ENCODE measurements at places on chromosomes 5 and 9. TPM values are rescaled to one million over a fixed set of nuclear protein-coding genes. Genes with fewer than 3 reads are reported as not detected.

DNA sequence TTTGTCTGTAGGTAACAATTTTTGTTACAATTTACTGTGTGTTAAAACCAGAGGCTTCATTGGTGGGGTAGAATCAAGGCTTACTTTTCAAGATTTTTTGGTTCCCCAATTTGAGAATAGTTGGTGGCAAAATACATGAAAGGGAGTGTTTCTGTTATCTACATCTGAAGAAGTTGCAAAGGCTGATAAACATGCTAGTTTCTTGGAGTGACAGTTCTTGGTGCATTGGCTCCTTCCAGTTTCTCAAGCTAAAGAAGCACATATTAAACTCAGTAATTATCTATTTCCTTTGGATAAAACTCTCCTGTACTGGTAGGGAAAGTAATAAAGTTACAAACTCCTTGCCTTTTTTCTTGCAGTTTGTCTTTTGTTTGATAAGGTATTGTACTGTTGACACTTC lies 5.9 kb downstream of the MACIR start:
- H3K27ac ChIP-seq: no peak overlapping the region
- no peak for DNase-seq
- peaks cover 2% of the 10 kb centered on the region for H3K4me1 ChIP-seq
- H3K36me3 ChIP-seq: no peaks in the 10 kb centered on the region
- no peak overlapping the region for H3K4me3 ChIP-seq

DNA sequence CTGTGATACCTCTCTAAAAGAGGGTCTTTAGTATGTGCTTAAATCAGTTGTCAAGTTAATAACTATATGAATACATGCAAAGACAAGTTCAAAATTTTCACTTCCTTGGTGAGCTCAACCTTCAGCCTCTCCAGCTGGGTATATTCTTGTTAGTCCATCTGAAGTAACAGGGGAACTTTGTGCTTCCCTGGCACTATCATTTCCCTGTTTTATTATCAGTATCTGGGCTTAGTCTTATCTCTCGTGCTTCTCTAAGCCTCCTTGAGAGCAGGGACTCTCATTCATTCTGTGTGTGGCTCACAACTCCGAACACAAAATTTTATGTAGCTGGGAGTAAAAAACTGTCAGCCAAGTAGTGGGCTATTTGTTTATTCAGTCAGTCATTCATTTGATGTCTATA lies 175.9 kb upstream of the MAP3K1 start:
- H3K27ac ChIP-seq: no peak overlapping the region
- H3K27me3 ChIP-seq: no peaks in the 10 kb centered on the region
- H3K36me3 ChIP-seq: no peaks in the 10 kb centered on the region
- no peaks in the 10 kb centered on the region for H3K4me1 ChIP-seq
- DNase-seq: no peak

The ITGA1 gene
- total RNA-seq: 12.6 TPM

The SAPCD2 gene
- total RNA-seq: 0.26 TPM

The RALGDS gene
- 23.6 TPM for total RNA-seq

The SLC28A3 gene
- total RNA-seq: under 0.01 TPM

- peaks cover 8% of the 10 kb centered on the region for H3K4me1 ChIP-seq
- H3K4me3 ChIP-seq: no peak overlapping the region
- DNase-seq: no peak
- H3K27me3 ChIP-seq: peaks cover 3% of the 10 kb centered on the region
- no peak overlapping the region for H3K27ac ChIP-seq
Observed at GRCh38 chr9:126708178-126708577, 94.5 kb downstream of the LMX1B start.

- no peaks in the 10 kb centered on the region for H3K36me3 ChIP-seq
- H3K4me1 ChIP-seq: peaks cover 27% of the 10 kb centered on the region
- H3K27ac ChIP-seq: peak overlapping the region; percentile 24
- no peak overlapping the region for H3K4me3 ChIP-seq
- H3K27me3 ChIP-seq: no peaks in the 10 kb centered on the region
Observed at GRCh38 chr5:125412561-125413495, 666.4 kb upstream of the ZNF608 start.

- no peak for DNase-seq
- no peak overlapping the region for H3K27ac ChIP-seq
- H3K36me3 ChIP-seq: peaks cover 1% of the 10 kb centered on the region
- no peaks in the 10 kb centered on the region for H3K27me3 ChIP-seq
- peaks cover 18% of the 10 kb centered on the region for H3K4me1 ChIP-seq
Observed at GRCh38 chr9:120436983-120437475, 142.9 kb downstream of the CDK5RAP2 start.

The PCDHGA2 gene
- total RNA-seq: 4.5 TPM

- no peaks in the 10 kb centered on the region for H3K36me3 ChIP-seq
- no peak overlapping the region for H3K4me3 ChIP-seq
- no peak overlapping the region for H3K27ac ChIP-seq
- no peaks in the 10 kb centered on the region for H3K27me3 ChIP-seq
- no peaks in the 10 kb centered on the region for H3K4me1 ChIP-seq
Observed at GRCh38 chr9:90915693-90916092, 114.1 kb downstream of the SYK start.

DNA sequence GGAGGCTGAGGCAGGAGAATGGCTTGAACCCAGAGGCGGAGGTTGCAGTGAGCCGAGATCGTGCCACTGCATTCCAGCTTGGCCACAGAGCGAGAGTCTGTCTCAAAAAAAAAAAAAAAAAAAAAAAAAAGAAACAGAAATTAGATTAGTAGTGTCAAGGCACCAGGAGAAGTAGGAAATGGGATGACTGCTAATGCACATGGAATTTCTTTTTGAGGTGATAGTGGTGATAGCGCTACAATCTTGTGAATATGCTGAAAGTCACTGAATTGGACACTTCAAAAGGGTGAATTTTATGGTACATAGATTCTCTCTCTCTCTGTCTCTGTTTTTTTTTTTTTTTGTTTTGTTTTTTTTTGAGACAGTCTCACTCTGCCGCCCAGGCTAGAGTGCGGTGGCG lies 42.1 kb upstream of the SUB1 start:
- DNase-seq: no peak
- no peaks in the 10 kb centered on the region for H3K4me1 ChIP-seq
- no peak overlapping the region for H3K4me3 ChIP-seq
- no peaks in the 10 kb centered on the region for H3K36me3 ChIP-seq
- H3K27me3 ChIP-seq: no peaks in the 10 kb centered on the region

GRCh38 chr5:51381761-51382474 lies 1.3 kb upstream of the ISL1 start:
- H3K36me3 ChIP-seq: no peaks in the 10 kb centered on the region
- peak overlapping the region; percentile 43 for H3K4me3 ChIP-seq
- H3K4me1 ChIP-seq: no peaks in the 10 kb centered on the region
- H3K27ac ChIP-seq: no peak overlapping the region

The MEIKIN gene
- not detected for total RNA-seq

- H3K36me3 ChIP-seq: no peaks in the 10 kb centered on the region
- no peak overlapping the region for H3K4me3 ChIP-seq
- peaks cover 9% of the 10 kb centered on the region for H3K4me1 ChIP-seq
- H3K27me3 ChIP-seq: no peaks in the 10 kb centered on the region
- no peak overlapping the region for H3K27ac ChIP-seq
Observed at GRCh38 chr9:91200692-91201336, 160.9 kb downstream of the AUH start.

The FAM221B gene
- not detected for total RNA-seq

The VLDLR gene
- total RNA-seq: 26.3 TPM

GRCh38 chr9:125494653-125494915 lies 212.4 kb downstream of the MAPKAP1 start:
- no peaks in the 10 kb centered on the region for H3K27me3 ChIP-seq
- no peak overlapping the region for H3K27ac ChIP-seq
- H3K4me3 ChIP-seq: no peak overlapping the region
- no peaks in the 10 kb centered on the region for H3K4me1 ChIP-seq
- DNase-seq: no peak
- H3K36me3 ChIP-seq: no peaks in the 10 kb centered on the region

The DRD1 gene
- total RNA-seq: 2.6 TPM

The GOLPH3 gene
- total RNA-seq: 71.7 TPM

DNA sequence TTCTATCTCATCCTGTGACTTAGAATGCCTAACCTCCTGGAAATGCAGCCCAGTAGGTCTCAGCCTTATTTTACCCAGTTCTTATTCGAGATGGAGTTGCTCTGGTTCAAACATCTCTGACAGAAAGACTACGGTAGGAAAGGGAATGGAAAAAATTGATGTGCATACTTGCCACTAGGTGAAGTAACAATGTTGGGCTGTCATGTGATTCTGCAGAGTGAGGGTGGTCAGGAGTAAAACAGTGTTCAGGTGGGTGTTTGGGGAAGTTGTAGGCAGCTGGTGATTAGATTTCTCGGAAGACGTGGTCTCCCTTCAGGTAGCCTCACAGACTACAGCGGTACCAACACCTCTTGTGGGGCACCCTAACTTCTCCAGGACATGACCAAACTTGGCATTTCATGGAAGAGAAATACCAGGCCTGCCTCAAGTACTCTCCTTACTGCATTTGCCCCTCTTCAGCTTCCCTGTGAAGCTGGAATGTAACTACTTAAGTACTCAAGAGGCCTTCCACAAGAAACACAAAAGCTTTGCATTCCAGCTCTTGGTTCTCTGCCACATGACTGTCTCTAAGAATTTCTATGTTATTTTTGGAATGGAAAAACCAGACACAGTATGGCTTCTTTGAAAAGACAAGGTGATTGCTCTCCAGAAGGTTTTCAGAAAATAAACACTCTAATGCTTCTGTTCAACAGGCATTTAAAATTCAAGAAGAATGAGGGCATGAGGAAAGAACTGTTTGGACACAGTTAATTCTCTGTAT lies 17.4 kb upstream of the ENTREP1 start:
- no peak overlapping the region for H3K4me3 ChIP-seq
- peaks cover 3% of the 10 kb centered on the region for H3K27me3 ChIP-seq
- H3K36me3 ChIP-seq: no peaks in the 10 kb centered on the region
- H3K4me1 ChIP-seq: no peaks in the 10 kb centered on the region
- DNase-seq: no peak

DNA sequence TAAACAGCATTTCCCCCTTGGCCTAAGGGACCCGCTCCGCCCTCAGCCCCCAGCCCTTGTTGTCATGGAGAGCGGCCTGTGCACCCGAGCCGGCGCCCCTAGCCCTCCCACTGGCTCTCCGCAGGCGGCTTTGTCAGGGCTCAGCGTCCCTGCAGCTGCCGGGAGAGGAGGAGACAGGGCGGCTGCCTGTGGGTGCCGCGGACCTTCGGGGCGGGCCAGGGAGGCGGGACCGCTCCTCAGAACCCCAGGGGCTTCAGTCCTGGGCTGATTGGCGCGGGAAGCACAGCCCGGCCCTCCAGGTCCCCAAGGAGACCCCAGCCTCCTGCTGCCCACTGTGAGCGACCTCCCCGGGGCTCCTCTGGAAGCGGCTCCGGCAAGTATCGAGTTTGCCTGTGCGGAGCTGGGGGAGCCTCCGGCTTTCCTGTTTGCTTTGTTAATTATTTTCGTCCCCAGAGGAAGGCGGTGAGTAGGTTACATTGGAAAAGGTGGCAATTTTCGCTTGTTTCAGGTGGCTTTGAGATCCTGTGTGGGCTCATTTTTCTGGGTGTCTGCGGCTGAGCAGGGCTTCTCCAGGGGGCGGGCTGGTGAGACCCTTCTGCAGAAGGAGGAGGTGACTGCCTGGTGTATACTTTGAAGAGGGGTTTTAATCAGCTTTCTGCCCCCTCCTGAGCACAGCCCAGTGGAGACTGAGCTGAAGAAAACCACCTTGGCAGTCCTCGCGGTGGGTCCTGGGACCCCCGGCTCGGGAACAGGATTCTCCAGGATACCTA lies at the start of gene FGD3:
Gene FGD3, plus strand, starts transcription at position 256 of the 770 bp plus-strand sequence. CDS start 28,734 bp downstream, outside the sequence.
- DNase-seq: peak; percentile 32
- H3K4me3 ChIP-seq: peak within 1 kb of the TSS; percentile 21
- no peaks in the 10 kb centered on the region for H3K36me3 ChIP-seq

Data from fibroblast of lung (primary cell).